A673 (cell line): ENCODE measurements at places on chromosomes 13 and 19. TPM values are rescaled to one million over a fixed set of nuclear protein-coding genes. Genes with fewer than 3 reads are reported as not detected.

Gene ZNF208
- total RNA-seq = not detected in 2 replicates

Gene TMPRSS9
- not detected in 2 replicates for total RNA-seq

GRCh38 chr13:95533545-95534160 lies 18.9 kb upstream of the CLDN10 start:
- H3K4me3 ChIP-seq = no peak overlapping the region
- peaks cover 7% of the 10 kb centered on the region for H3K4me1 ChIP-seq
- no peak for DNase-seq
- H3K36me3 ChIP-seq = no peaks in the 10 kb centered on the region
- H3K27ac ChIP-seq = no peak overlapping the region
- H3K27me3 ChIP-seq = no peaks in the 10 kb centered on the region

DNA sequence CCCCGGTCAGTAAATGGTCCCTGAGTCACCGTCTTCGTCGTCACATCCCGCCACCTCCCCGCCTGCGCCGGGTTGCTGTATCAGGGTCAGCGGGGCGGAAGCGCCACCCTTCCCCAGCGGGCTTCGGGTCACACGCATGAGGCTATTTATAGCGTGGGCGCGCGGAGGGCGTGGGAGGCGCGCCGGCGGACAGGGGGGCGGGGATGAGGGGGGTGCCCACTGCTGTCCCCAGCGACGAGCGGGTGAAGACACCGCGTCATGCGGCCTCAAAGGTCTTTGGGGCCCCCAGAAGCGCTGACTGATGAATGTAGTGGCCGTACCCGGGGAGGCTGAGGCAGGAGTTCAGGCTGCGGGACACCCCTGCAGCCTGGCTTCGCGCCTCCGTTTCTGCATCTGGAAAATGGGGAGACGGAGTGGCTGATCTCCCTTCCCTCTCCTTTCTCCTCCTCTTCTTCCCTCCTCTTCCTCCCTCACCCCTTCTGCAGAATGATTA lies 7.9 kb downstream of the UNC13A start:
- DNase-seq = peak; percentile 26
- H3K36me3 ChIP-seq = no peaks in the 10 kb centered on the region
- no peak overlapping the region for H3K27ac ChIP-seq

- H3K4me3 ChIP-seq = no peak overlapping the region
- H3K36me3 ChIP-seq = no peaks in the 10 kb centered on the region
- H3K27ac ChIP-seq = no peak overlapping the region
These were observed 7.7 kb upstream of the GPR18 start for GRCh38 chr13:99265821-99266426.

- H3K27me3 ChIP-seq = peaks cover 12% of the 10 kb centered on the region
- no peak overlapping the region for H3K27ac ChIP-seq
- H3K4me1 ChIP-seq = no peaks in the 10 kb centered on the region
These were observed 23.5 kb downstream of the LGALS16 start for GRCh38 chr19:39679056-39679790.

DNA sequence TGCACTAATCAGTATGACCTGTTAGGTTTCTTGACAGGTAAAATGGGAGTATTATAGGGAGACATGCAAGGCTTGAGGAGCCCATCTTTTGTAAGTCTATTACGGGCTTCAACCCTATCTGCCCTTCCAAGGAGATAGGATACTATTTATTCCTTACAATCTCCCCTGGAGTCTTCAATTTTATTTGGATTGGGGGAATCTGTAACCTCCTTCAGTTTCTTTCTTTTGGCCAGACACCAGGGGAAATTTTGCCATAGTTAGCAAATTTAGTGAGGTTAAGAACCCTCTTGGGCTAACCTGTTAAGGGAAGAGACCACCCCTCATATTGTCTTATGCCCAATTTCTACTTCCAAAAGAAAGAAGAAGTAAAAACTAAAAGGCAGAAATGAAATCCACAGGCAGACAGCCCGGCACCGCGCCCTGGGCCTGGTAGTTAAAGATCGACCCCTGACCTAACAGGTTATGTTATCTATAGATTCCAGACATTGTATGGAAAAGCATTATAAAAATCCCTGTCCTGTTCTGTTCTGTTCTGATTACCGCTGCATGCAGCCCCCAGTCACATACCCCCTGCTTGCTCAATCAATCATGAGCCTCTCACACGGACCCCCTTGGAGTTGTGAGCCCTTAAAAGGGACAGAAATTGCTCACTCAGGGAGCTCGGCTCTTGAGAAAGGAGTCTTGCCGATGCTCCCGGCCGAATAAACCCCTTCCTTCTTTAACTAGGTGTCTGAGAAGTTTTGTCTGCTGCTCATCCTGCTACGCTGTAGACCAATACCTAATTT lies 39.6 kb upstream of the CD177 start:
- no peak overlapping the region for H3K4me3 ChIP-seq
- no peaks in the 10 kb centered on the region for H3K4me1 ChIP-seq
- no peak for DNase-seq
- H3K27me3 ChIP-seq = peaks cover 58% of the 10 kb centered on the region

DNA sequence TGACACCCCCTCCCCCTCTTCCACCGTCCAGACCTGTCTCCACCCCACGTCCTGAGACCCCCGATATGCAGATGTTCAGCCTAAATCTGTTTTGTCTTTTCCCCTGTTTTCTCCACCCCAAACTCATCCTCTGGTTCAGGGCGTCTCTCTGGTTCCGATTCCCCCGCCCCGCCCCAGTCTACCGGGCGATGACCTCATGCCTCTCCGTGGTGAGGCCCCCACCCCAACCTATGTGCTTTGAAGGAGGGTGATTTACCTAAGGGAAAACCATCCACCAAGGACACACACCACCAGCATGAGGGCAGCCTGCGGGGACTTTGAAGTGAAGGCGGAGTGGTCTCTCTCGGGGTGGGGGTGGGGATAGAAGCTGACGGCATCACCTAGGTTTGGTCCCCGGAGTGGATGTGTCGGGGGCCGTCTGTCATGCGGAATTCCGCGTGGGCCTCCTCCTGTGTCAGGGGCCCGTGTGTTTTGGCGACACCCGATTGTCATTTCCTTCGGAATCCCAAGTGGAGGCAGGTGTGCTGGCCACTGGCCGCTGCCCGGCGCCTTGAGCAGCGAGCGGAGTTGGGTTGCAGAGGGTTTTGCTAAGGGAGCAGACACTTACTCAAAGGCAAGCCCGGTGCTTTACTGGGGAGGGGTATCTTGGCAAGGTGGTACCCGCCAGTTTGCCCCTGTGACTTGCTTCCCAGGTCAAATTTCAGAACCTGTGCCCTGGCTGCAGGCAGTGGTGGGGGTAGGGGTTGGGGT lies 1.4 kb downstream of the FZR1 start:
- no peak for DNase-seq
- no peaks in the 10 kb centered on the region for H3K27me3 ChIP-seq
- H3K36me3 ChIP-seq = peaks cover 25% of the 10 kb centered on the region
- peak overlapping the region; percentile 99 for H3K4me3 ChIP-seq
- peak overlapping the region; percentile 90 for H3K27ac ChIP-seq
- H3K4me1 ChIP-seq = peaks cover 23% of the 10 kb centered on the region

- no peaks in the 10 kb centered on the region for H3K27me3 ChIP-seq
- no peak overlapping the region for H3K4me3 ChIP-seq
- peaks cover 8% of the 10 kb centered on the region for H3K4me1 ChIP-seq
- H3K36me3 ChIP-seq = no peaks in the 10 kb centered on the region
- no peak overlapping the region for H3K27ac ChIP-seq
These were observed 4.3 kb upstream of the NR1H2 start for GRCh38 chr19:50371914-50372475.
